ENCODE measurements at places on chromosomes 2 and 18.

DNA sequence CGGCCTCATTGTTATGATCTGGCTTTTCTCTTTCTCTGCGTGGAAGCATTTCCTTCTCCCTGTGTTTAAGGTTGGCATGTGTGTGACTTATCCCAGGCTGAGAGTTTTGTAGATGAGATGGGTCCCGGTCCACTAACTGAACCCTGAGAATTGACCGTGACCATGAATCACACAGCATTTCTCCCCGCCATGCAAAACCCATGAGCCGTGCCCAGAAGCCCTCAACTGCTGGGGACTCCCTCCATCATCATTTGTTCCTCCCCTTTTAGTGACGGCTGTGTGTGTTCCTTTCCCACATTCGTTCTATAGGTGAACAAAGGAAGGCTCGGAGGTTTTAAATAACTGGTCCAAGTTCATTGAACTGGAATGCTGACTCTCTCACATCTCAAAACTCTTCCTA lies 30.1 kb upstream of the TXNDC2 start:
- no peak for DNase-seq

DNA sequence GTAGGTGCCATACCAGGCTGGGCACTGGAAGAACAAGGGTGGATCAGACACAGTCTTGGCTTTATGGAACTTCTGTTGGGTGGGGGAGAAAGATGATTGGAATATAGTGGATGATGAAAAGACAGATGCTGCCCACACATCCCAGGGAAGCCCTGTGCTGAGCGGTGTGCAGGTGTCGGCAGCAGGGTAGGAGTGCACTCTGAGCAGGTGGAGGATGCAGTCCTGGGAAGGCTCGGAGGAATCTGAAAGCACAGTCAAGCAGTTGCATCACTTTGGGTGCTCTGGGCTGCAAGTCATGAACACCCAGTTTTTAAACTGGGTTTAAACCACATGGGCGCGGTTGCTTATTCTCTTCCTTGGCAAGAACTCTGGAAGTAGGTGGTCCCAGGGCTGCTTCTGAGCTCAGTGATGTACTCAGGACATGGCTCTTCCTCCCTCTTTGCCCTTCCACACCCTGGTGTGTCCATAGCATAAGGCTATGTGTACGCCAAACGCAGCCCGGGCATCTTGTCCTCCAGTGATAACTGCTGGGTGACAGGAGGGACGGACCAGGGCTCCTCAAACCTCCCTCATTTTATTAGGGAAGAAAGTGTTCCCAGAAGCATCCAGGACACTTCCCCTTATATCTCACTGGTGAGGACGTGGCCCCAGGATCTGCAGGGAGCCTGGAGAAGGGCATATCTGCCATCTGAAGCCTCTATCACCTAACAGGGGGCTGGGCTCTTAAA lies 84.0 kb downstream of the SH3RF3 start:
- no peak for DNase-seq

- no peak for DNase-seq
Measured at GRCh38 chr2:18940184-18940583, 350.8 kb upstream of the NT5C1B start.

DNA sequence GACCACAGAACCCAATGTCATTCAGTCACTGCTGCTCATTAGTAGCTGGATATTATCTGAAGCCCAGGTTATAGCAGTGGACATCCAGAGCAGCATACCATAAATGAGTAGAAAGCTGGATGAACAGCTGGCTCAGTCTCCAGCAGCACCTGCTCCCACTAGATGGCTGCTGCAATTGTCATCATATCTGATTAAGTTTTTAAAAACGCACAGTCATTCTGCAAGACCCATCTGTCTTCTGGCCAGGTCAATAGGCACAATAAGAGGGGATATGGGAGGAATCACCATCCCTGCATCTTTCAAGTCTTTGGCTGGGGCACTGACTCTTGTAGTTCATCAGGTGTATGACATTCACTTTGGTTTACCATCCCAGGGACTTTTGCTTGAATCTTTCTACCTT lies 55.1 kb upstream of the XDH start:
- no peak for DNase-seq

DNA sequence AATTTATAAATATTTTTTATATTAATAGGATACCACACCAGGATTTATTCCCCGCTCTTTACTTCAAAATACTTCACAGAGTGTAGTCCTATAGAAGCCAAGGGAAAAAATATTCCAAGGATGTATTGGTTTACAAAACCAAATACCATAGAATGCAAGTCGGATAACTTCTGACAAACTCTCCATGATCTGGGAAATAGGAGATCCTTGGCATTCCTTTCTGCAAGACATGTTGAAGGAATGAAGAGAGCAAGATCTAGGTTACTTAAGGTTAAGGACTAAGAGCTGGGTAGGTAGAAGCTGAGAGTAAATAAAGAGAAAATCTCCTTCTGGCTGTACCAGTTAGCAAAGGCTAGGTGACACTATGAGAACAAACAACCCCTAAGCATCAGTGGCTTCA lies 141.2 kb downstream of the LRATD1 start:
- no peak for DNase-seq

GRCh38 chr18:318791-319291 lies 51.0 kb upstream of the THOC1 start:
- no peak for DNase-seq

DNA sequence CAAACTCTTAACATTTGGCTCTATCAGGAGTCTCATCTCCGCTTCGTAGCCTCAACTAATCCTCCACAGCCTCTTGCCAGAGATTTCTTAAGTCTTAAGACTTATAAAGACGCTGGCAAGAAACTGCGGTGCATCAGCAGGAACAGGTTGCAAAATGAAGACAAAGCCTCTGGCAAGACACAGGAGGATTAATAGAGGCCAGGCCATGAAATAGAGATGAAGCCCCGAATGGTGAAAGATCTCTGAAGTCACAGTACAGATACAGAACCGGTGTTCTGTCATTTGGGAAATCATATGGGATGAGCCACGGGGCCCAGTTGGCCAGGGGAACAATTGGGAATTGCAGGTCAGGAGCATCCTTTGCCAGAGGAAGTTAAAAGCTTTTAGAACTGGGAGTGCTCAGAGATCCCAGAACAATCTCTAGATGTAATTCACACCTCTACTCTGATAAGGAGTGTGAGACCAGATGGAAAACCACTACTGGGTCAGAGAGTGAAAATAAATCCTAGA lies 190.9 kb upstream of the FOSL2 start:
- no peak for DNase-seq

DNA sequence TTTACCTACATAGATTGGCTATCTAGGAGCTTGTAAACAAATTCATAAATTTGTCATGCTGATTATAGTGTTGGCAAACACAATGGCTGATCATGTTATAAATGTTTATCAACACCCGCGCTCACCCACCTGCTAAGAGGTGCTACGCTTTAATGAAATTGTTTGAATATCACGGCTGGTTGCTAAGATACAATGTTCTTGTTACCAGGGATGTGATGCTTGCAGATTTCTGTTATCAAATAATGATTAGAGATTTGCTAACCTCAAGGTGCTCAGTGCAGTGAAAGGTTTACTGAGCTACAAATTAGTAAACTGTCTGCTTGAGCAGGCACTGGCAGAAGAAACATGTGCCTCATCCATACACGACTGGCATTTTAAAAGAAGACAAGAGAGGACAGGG lies 160.0 kb upstream of the ZEB2 start:
- no peak for DNase-seq

GRCh38 chr18:3094338-3094684 lies 81.4 kb upstream of the LPIN2 start:
- DNase-seq: no peak

- no peak for DNase-seq
Measured at GRCh38 chr2:155157065-155157464, 458.6 kb downstream of the KCNJ3 start.

GRCh38 chr2:53854678-53855077 lies 5.1 kb downstream of the GPR75 start:
- DNase-seq: no peak

DNA sequence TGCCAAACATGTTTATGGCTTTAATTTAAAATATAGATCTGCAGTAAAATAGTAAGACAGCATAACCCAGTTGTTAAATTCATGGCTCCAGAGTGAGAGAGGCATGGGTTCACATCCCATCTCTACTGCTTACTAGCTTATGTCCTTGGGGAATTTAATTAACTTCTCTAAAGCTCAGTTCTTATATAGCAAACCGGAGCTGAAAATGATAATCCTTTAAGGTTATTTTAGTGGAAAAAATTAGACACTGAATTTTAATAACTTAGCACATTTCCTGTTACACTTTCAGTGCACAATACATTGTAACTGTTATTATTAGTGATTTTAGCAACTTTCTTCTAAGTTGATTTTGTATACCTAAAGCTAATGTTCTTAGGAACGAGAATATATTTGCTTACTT lies 14.8 kb downstream of the SCN9A start:
- DNase-seq: no peak

DNA sequence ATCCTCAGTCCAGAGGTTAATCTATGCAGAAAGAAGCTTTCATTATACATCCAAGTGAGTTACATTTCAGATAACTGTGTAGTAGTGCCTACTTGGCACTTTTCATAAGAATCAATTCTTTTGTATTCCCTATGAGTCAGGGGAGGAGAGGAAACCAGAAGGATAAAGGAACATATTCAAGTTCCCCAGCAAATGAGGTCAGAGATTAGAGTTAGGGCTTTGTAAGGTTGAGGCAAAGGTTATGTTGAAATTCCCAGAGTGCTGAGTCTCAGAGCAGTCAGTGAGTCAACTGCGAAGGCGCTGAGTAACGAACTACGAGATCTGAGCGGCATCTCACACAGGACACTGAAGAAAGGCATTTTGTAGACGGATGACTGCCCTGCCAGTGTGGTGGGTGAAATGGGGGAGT lies 25.1 kb upstream of the ME2 start:
- no peak for DNase-seq

- no peak for DNase-seq
Measured at GRCh38 chr2:12455661-12456060, 261.1 kb upstream of the TRIB2 start.

DNA sequence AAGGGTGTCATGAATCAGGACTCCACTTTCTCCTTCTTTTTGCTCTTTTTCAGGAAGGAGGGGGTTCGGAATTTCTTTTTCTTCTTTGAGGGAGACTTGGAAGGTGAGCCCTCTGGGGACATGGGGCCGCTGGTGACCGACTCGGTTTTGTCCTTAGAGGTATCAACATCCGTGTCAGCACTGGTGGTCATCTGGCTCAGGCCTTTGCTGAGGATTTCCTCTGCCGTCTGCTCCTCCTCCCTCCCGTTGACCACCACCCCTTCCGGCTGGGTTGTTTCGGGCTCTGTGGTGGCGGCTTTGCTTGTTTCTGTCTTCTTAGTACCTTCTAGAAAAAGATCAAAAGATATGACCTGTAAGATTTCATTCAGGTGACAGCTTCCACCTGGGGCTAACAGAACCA lies 104.6 kb downstream of the ADD2 start:
- no peak for DNase-seq

DNA sequence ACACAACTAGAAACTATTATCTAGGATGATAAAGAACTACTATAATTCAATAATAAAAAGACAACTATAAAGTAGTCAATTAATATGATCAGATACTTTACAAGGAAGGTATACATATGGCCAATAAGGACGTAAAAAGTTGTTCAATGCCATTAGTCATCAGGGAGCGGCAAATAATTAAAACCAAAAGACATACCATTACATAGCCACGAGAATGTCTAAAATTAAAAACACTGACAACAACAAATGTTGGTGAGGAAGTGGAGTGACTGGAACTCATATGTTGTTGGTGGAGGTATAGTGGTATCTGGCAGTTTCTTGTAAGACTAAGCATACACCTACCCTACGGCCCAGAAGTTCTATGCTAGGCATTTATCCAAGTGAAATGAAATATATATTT lies 152.4 kb downstream of the MTCL1 start:
- no peak for DNase-seq

- no peak for DNase-seq
Measured at GRCh38 chr2:181305301-181306123, 151.7 kb upstream of the ITGA4 start.
